Esophagus squamous epithelium (tissue), 5 donors: ENCODE measurements at places on chromosomes 1 and 21. TPM values are rescaled to one million over a fixed set of nuclear protein-coding genes. Genes with fewer than 3 reads are reported as not detected.

Gene BRDT
- not detected for total RNA-seq

Gene KIAA1614
- total RNA-seq = 7.6 TPM

Gene SPATA46
- total RNA-seq = not detected

Gene PHACTR4
- total RNA-seq = 41.0 TPM

Gene ASCL5
- not detected for total RNA-seq

Gene OLFML2B
- 0.11 TPM for total RNA-seq

Gene GBP1
- 6.3 TPM for total RNA-seq

DNA sequence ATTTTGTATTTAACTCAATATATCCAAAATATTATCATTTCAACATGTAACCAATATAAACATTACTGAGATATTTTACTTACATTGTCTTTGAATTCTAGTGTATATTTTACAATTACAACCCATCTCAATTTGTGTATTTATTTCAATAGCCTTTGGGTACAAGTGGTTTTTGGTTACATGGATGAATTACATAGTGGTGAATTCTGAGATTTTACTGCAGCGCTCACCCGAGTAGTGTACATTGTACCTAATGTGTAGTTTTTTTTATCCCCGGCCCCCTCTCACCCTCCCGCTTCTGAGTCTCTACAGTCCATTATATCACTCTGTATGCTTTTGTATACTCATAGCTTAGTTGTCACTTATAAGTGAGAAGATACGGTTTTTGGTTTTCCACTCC is 117.0 kb upstream of the GALNT2 start:
- no peak for DNase-seq

- DNase-seq = no peak
Measured at GRCh38 chr1:206582971-206583706, 29.1 kb downstream of the EIF2D start.

- DNase-seq = no peak
Measured at GRCh38 chr21:37367336-37367702, 746 bp downstream of the DYRK1A start.

- no peak for DNase-seq
Measured at GRCh38 chr1:156858555-156858956, 361 bp downstream of the INSRR start.

- no peak for DNase-seq
Measured at GRCh38 chr1:40769815-40770214, 13.8 kb upstream of the KCNQ4 start.

GRCh38 chr1:22452481-22452957 is 868 bp downstream of the ZBTB40 start:
- no peak for DNase-seq

- no peak for DNase-seq
Measured at GRCh38 chr1:66696771-66697170, 55.5 kb upstream of the DYNLT5 start.

DNA sequence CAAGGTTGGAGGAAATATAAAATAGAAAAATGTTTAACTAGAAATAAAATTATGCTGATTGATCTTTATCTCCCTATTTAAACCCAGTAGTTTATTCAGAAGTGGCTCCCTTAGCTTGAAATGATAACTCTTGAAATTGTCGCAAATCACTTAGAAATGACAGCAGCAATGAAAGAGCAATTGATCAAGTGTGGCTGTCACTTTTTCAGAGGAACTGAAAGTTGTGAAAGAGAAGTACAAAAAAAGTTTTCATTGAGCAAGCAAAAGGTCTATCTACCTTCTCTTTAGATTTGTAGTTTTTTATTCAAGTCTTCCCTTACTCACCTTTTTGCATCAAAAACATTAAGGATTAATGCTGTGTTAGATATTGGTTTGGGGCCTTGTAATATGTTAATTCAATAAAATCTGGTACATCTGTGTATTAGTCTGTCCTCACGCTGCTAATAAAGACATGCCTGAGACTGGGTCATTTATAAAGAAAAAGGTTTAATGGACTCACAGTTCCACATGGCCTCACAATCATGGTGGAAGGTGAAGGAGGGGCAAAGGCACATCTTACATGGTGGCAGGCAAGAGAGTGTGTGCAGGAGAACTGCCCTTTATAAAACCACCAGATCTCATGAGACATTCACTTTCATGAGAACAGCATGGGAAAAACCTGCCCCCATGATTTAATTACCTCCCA is 48.3 kb downstream of the LRRC8C start:
- DNase-seq = no peak
